EH (cell line): ENCODE measurements at places on chromosomes 16 and 17.
A peak's percentile ranks its signal among the peaks of the same experiment; 100 is the strongest.

- DNase-seq, result peak; percentile 83
Measured at GRCh38 chr16:73047536-73048291, at the start of gene ZFHX3. Gene ZFHX3 (minus strand): TSS chr16:73048128. CDS start chr16:72960145, 87,983 bp downstream.

GRCh38 chr17:49132699-49133364 lies at the start of gene B4GALNT2:
Gene B4GALNT2 (plus strand): TSS chr17:49132769. CDS start chr17:49132793, 24 bp downstream.
- DNase-seq, result peak; percentile 28

- DNase-seq, result no peak
Measured at GRCh38 chr16:22627043-22627442, 116.4 kb downstream of the NPIPB5 start.

GRCh38 chr16:30996324-30996984 lies 11.4 kb downstream of the HSD3B7 start:
- DNase-seq, result peak; percentile 29

DNA sequence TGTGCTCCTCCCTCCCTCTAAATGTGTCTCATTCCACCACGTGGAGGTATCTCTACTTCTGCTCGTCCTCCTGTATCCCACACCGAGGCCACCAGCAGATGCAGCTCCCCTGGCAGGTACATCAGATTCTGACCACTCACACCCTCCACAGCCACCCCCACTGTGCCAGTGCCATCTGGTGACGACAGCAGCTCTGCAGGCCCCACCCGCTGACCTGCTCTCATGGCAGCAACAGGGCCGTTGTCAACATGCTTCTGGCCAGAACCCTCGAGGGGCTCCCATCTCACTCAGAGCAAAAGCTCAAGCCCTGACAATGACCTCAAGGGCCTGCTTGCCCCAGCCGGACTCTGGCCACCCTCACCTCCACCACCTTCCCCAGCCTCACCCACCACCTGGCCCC lies 93.4 kb downstream of the AMFR start:
- DNase-seq, result no peak

- DNase-seq, result no peak
Measured at GRCh38 chr16:919658-920050, 51.1 kb downstream of the LMF1 start.

- peak; percentile 57 for DNase-seq
Measured at GRCh38 chr17:4304417-4305027, 40.7 kb upstream of the ANKFY1 start.

DNA sequence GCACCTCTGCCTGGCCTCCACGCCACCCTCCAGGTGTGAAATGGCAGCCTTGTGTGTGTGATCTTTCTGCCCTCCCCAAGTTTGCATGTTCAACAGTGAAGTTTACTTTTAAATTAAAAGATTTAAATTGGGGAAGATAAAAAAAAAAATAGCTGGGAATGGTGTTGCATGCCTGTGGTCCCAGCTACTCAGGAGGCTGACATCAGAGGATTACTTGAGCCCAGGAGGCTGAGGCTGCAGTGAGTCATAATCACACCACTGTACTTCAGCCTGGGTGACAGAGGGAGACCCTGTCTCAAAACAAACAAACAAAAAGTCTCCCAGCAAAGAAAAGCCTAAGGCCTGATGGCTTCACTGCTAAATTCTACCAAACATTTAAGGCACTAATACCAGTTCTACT lies 35.4 kb upstream of the RNF43 start:
- DNase-seq, result peak; percentile 25

DNA sequence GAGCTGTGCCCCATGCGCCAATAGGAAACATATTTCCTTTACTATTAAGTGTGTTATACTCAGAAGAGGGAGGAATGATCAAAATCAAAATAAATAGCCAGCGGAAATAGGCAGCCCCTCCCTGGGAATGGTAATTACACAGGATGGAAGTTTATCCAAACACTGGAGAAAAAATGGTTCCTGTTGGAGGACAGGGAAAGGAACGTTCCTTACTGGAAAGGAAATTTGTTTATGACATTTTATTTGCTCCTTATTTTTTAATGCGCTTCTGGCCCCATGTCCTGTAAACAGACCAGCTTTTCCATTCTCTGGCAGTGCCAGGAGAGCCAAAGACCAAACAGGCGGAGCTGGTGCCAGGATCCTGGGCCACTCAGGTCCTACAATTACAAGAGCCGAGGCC lies 273.7 kb downstream of the SOX9 start:
- peak; percentile 35 for DNase-seq

GRCh38 chr17:32588135-32588534 lies 101.3 kb downstream of the CDK5R1 start:
- DNase-seq, result no peak

GRCh38 chr17:66474806-66475497 lies 172.5 kb downstream of the PRKCA start:
- DNase-seq, result no peak

DNA sequence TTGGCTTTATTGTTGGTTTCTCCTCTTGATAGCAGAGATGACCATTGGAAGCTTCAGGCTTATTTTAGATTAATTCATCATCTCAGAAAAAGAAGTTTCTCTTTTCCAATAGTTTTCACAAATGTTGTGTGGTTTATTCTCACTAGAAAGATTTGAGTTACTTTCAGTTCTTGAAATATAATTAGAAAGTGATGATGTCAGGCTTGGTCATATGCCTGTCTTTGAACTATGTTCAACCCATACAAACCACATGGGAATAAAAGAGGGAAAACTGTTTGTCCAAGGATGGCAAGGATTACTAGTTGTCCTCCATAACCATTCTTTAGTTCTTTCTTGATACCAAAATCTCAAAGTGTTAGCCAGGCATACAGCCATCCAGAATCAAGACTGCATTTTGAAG lies 3.7 kb upstream of the HS3ST2 start:
- DNase-seq, result no peak

DNA sequence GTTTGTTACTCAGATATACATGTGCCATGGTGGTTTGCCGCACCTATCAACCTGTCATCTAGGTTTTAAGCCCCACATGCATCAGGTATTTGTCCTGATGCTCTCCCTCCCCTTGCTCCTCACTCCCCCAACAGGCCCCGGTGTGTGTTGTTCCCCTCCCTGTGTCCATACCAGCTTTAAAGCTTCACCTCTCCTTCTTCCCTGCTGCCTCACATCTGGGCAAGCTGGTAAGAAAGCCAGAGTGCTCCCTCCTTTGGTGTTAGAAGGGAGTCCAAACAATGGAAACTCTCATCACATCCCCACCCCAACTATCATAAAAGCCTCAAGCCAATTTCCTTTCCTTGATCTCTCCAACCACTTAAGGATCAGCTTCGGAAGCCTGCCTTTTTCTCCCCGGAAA lies 1115.6 kb upstream of the GOT2 start:
- no peak for DNase-seq

- DNase-seq, result peak; percentile 34
Measured at GRCh38 chr16:23694644-23695373, 16.1 kb downstream of the PLK1 start.

GRCh38 chr17:1416414-1416813 lies 16.4 kb upstream of the YWHAE start:
- DNase-seq, result no peak

DNA sequence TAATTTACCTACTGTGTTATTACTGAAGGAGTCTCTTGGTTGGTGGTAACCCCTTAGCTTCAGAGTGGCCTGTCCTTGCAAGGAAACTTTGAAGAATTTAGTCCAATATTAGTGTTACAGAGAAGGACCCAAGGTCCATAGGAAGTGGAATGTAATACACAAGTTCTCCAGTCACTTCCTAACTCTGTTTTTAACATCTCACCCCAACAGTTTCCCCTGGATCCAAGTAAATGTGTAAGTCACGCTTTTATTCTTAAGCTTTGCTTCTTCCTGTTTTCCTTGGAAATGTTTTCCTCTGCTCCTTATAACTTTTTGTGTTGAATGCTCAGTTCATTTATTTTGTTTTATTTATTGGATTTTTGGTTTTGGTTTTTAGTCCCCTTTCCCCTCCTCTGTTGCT lies 25.9 kb upstream of the RPRML start:
- DNase-seq, result no peak

DNA sequence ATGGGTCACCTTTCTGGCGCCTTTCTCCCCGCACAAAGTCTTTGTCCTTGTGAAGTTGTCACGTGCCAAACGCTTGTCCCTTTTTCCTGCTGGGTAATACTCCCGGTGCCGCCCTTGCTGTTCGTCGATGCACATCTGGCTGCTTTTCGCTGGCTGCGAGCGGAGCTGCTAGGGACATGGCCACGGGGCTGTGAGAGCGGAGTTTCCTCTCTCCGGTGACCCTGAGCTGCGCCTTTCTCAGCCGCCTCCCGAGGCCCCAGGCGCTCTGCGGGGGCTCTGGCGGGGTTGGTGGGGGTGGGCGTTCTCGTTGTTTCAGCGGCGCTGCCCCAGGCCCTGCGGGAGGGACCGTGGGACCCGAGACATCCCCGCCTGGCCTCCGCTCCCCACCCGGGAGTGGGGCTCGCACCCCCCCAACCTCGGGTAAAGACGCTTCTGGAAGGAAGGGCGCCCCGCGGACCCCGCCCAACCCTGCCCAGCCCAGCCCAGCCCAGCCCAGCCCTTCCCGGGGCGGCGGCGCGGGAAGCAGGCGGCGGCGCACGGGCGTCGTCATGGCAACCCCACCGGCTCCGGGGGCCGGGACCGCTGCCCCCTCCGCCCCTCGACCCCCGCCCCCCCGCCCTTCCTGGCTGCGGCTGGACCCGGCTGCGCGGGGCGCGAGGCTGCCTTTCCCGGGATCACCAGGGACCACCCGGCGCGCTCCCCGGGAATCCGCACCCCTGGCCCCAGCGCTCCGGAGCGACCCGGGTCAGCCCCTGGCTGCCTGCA lies 12.3 kb downstream of the CHMP6 start:
- no peak for DNase-seq

DNA sequence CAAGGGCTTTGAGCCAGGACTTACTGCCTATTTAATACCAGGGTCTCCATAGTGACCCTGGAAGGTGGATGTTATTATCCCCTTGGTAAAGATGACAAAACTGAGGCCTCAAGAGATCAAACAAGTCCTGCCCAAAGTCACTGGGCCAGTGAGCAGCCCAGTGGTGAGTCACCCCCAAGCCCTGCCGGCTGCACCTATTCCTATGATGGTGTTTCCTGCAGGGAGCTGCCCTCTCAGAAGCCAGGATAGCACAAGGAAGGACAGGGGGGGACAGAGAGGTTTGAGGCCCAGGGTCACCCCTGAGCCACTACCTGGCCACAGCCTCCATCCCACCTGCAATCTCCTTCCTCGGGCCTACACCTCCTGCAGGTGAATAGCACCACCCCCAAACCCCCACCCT lies 90.9 kb downstream of the SDK2 start:
- DNase-seq, result no peak

DNA sequence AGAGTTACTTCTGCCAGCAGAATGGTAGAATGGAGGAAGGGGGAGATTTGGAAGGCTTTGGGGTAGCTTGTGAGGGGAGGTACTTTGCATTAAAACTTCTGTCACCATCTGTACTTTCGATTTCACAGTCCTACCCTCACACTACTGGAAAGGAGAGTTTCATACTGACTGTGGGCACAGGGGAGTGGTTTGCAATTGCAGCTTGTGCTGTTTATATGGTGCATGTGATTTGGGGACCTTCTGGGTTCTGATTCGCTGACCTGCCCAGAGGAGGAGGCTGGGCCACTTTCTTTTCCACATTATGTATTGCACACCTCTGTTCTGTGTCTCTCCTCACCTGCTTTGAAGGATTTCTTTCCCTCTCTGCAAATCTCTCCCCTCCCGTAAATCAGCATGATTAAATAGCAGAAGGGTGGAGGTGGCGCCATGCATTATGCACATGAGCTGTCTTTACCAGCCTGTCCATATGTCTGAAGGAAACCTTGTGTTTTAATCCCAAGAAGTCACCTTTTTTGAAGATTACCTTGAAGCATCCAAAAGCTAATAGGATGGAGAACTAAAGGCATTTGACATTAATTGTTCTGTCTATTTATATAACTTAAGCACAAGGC lies 90.9 kb downstream of the RBFOX1 start:
- no peak for DNase-seq

- DNase-seq, result no peak
Measured at GRCh38 chr16:49755716-49756505, 100.0 kb downstream of the ZNF423 start.

DNA sequence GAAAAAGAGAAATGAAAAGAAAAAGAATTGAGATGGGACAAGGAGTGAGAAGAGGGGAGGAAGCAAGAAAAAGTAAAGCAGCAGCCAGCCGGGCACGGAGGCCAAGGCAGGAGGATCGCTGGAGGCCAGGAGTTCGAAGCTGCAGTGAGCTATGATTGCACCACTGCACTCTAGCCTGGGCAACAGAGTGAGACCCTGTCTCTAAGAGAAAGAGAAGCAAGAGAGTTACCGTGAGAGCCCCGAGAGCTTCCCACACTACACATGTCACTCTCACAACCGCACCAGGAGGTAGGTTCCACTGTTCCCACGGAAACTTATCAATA lies 18.8 kb upstream of the LITAF start:
- DNase-seq, result no peak

- peak; percentile 10 for DNase-seq
Measured at GRCh38 chr16:49556606-49557446, 183.2 kb downstream of the C16orf78 start.

- peak; percentile 25 for DNase-seq
Measured at GRCh38 chr17:69268543-69269014, 40.0 kb upstream of the ABCA10 start.

DNA sequence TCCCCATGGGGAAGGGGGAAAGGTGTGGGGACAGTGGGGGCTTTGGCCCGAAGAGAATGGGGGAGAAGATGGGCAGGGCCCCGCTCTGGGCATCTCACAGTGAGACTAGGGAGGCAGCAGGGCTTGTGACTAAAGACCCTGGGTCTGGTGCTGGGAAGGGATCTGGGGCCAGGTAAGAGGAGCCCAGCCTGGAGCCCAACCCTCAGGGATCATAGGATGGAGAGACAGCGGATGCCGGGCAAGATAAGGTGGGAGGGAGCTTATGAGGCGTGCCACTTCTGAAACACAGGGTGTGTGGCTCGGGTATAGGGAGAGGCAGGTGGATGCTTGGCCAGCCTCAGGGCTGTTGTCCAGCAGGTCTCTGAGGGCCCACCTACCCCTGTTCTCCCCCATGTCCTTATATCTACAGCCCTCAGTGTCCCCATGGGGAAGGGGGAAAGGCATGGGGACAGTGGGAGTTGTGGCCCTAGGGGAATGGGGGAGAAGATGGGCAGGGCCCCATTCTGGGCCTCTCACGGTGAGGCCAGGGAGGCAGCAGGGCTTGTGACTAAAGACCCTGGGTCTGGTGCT lies 15.4 kb downstream of the USP6 start:
- no peak for DNase-seq

DNA sequence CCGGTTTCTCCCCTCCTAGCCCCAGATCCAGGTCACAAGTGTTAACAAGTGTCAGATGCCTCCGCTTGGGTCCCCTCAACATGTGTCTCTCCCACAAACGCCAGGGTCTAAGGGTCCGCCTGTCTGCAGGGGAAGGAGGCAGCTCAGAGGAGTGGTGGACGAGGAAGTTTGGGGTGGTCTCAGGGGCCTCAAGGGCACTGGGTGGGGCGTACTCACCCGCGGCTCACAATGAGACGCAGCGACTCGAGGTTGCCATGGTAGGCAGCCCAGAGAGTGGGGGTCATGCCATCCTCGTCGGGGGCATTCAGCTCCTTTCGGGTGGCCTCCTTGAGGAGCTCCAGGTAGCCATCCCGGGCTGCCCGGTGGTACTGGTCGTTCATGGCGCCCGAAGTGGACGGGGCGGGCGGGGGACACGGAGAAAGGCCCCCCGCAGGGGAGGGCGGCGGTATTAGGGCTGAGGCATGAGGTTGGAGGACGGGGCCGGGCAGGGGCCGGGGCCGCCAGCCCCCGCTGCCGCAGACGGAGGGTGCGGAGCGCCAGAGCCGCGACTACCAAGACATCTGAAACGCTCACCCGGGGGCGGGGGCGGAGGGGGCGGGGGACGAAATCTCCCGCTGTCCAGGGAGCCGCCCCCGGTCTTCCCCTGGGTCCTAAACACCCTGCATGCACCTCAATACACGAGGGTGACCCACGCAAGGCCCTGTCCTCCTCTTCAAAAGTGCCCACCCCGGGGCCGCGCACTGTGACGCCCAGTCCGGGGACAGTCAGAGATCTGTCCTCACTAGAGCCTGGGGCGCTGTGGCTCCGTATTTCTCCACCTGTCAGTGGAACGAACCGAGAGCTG lies at the start of gene USH1G:
TSS of gene USH1G (minus strand) at position 562 of the 844 bp plus-strand sequence. CDS start at position 380, 182 bp downstream.
- peak; percentile 20 for DNase-seq
